ENCODE measurements at places on chromosomes 11 and 22.

DNA sequence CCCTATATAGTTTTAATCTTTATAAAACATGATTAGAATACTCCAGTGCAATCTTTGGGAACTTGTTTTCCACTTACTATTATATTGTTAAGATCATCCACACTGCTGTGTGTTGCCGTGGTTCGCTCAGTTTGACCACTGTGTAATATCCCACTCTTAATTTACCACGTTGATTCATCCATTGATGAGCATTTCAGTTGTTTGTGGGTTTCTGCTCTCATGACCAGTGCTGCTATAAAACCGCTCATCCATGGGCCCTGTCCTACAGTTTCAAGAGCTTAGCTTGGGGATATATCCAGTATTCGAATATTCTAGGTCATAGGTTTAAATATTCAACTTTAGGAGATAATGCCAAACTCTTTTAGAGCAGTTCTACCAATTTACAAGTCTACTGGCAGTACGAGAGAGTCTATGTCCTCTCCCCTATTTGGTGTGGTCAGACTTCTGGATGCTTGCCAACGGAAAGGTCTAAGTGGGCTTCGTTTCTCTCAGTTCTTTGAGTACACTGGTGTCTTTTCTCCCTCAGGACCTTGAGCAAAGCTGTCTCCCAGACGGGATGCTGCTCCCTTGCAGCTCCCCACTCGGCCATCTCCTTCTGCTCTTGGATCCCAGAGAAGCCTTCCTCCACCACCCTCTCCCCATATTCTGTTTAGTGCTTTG, 94.9 kb upstream of the ALX4 start:
- no peaks in the 10 kb centered on the region for H3K4me1 ChIP-seq
- H3K36me3 ChIP-seq: no peaks in the 10 kb centered on the region
- peaks cover 3% of the 10 kb centered on the region for H3K27me3 ChIP-seq
- DNase-seq: no peak

- H3K27me3 ChIP-seq: no peaks in the 10 kb centered on the region
- H3K4me1 ChIP-seq: peaks cover 15% of the 10 kb centered on the region
- no peak for DNase-seq
- no peaks in the 10 kb centered on the region for H3K36me3 ChIP-seq
- no peak overlapping the region for H3K4me3 ChIP-seq
Observed at GRCh38 chr11:125976156-125976555, 30.3 kb downstream of the VSIG10L2 start.

GRCh38 chr11:36126678-36127077, 162.5 kb downstream of the COMMD9 start:
- H3K4me1 ChIP-seq: peaks cover 7% of the 10 kb centered on the region
- H3K27me3 ChIP-seq: no peaks in the 10 kb centered on the region
- H3K4me3 ChIP-seq: no peak overlapping the region
- no peak overlapping the region for H3K27ac ChIP-seq
- no peak for DNase-seq

DNA sequence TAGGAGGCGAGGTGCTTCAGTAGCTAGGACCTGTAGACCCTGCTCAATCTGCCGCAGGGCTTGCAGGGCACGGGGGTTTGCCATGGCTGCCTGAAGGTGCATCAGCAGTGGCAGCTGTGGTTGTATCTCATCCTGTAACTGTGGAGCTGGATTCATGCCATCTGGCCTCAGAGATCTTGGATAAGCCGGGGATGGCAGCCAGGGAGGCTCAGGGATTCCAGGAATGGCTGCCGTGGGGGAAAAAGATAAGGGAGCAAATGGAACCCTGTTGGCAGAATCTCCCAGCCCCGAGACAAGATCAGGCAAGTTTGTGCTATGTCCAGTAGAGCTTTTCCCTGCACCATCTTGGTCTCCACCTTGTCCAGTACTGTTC, 1.8 kb downstream of the UBQLN3 start:
- peaks cover 27% of the 10 kb centered on the region for H3K27me3 ChIP-seq
- H3K4me1 ChIP-seq: no peaks in the 10 kb centered on the region
- no peak overlapping the region for H3K4me3 ChIP-seq

- DNase-seq: no peak
- H3K27ac ChIP-seq: no peak overlapping the region
- no peaks in the 10 kb centered on the region for H3K36me3 ChIP-seq
- no peaks in the 10 kb centered on the region for H3K27me3 ChIP-seq
Observed at GRCh38 chr11:92180664-92181251, 43.9 kb upstream of the FAT3 start.

- no peaks in the 10 kb centered on the region for H3K27me3 ChIP-seq
- no peak overlapping the region for H3K27ac ChIP-seq
- H3K4me1 ChIP-seq: peaks cover 12% of the 10 kb centered on the region
- DNase-seq: no peak
Observed at GRCh38 chr11:112223121-112223520, 3.1 kb upstream of the PTS start.

GRCh38 chr11:131612533-131612932, 242.1 kb downstream of the NTM start:
- H3K4me1 ChIP-seq: peaks cover 5% of the 10 kb centered on the region
- H3K27ac ChIP-seq: no peak overlapping the region
- H3K4me3 ChIP-seq: no peak overlapping the region
- H3K27me3 ChIP-seq: no peaks in the 10 kb centered on the region
- no peak for DNase-seq

GRCh38 chr11:66317723-66318599, 1.1 kb upstream of the CD248 start:
- DNase-seq: peak; percentile 86
- no peaks in the 10 kb centered on the region for H3K27me3 ChIP-seq
- H3K4me3 ChIP-seq: peak overlapping the region; percentile 73
- H3K36me3 ChIP-seq: peaks cover 39% of the 10 kb centered on the region
- peak overlapping the region; percentile 94 for H3K27ac ChIP-seq

- no peaks in the 10 kb centered on the region for H3K36me3 ChIP-seq
- H3K27ac ChIP-seq: no peak overlapping the region
- no peak for DNase-seq
- no peaks in the 10 kb centered on the region for H3K27me3 ChIP-seq
- no peak overlapping the region for H3K4me3 ChIP-seq
- no peaks in the 10 kb centered on the region for H3K4me1 ChIP-seq
Observed at GRCh38 chr22:44075670-44076069, 51.6 kb downstream of the PARVB start.

- no peaks in the 10 kb centered on the region for H3K4me1 ChIP-seq
- H3K36me3 ChIP-seq: no peaks in the 10 kb centered on the region
- no peak overlapping the region for H3K4me3 ChIP-seq
- H3K27ac ChIP-seq: no peak overlapping the region
- DNase-seq: no peak
Observed at GRCh38 chr11:132402071-132402684, 1031.8 kb downstream of the NTM start.

DNA sequence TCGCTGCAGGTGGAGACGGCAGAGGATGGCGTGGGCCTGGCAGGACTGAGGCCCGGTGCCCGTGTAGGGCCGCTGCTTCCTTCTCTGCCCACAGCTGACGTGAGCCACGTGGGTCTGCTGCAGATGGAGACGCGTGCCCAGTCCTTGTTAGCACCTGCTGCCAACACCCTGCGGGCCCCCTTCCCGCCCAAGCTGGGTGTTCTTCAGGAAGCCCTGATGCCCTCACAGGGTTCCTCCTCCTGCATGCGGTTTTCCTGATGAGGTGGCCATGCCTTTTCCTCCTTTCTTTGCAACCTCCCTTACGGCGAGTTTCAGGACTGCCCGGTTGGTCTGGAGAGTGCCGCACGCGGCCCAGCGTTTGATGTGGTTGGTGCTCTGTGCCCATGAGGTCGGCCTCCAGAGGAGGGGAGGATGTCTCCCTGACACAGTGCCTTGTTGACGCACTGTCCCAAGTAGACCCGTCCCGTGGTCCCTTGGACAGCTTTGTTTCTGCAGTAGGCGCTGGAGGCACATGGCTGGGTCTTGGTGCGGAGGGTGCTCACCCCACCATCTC, 44.7 kb downstream of the AP2A2 start:
- peaks cover 4% of the 10 kb centered on the region for H3K36me3 ChIP-seq
- H3K27ac ChIP-seq: no peak overlapping the region
- no peaks in the 10 kb centered on the region for H3K27me3 ChIP-seq
- no peaks in the 10 kb centered on the region for H3K4me1 ChIP-seq
- H3K4me3 ChIP-seq: no peak overlapping the region
- DNase-seq: no peak

GRCh38 chr11:26730414-26731083, 8.7 kb upstream of the SLC5A12 start:
- H3K27ac ChIP-seq: no peak overlapping the region
- H3K4me1 ChIP-seq: no peaks in the 10 kb centered on the region
- 0 out of 2 replicates have a peak, but pooled peaks cover 4% of the 10 kb centered on the region for H3K27me3 ChIP-seq
- H3K4me3 ChIP-seq: no peak overlapping the region
- no peak for DNase-seq

GRCh38 chr22:22884010-22884887, 3.4 kb upstream of the IGLL5 start:
- H3K4me3 ChIP-seq: no peak overlapping the region
- no peaks in the 10 kb centered on the region for H3K4me1 ChIP-seq
- DNase-seq: peak; percentile 71
- H3K27me3 ChIP-seq: no peaks in the 10 kb centered on the region
- no peak overlapping the region for H3K27ac ChIP-seq

- peaks cover 29% of the 10 kb centered on the region for H3K36me3 ChIP-seq
- no peaks in the 10 kb centered on the region for H3K27me3 ChIP-seq
- no peak overlapping the region for H3K4me3 ChIP-seq
- H3K4me1 ChIP-seq: 0 out of 2 replicates have a peak, but pooled peaks cover 4% of the 10 kb centered on the region
- DNase-seq: no peak
Observed at GRCh38 chr11:85961930-85962363, 106.8 kb downstream of the CCDC83 start.

DNA sequence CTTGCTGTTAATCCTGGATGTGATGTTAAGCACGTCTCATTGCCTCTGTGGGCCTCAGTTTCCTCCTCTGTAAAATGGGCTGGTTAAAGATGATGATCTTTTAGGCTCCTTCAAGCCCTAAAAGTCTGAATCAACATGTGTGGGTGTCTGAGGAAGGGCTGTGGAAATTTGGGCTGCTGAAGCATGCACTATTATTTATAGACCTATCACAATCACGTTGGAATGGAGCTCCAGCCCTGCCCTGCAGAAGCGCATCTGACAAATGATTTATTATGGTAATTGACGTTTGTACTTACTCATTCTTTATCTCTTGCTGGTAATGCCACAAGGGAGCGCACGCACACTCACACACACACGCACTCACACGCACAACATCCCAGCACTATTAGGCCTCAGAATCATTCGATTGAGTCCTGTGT, 20.4 kb downstream of the P2RX3 start:
- H3K27ac ChIP-seq: no peak overlapping the region
- no peak overlapping the region for H3K4me3 ChIP-seq
- H3K27me3 ChIP-seq: peaks cover 13% of the 10 kb centered on the region
- H3K36me3 ChIP-seq: no peaks in the 10 kb centered on the region

GRCh38 chr11:11036848-11037732, 179.2 kb upstream of the ZBED5 start:
- H3K27ac ChIP-seq: no peak overlapping the region
- no peaks in the 10 kb centered on the region for H3K36me3 ChIP-seq
- no peaks in the 10 kb centered on the region for H3K27me3 ChIP-seq
- H3K4me1 ChIP-seq: peaks cover 42% of the 10 kb centered on the region
- no peak for DNase-seq

DNA sequence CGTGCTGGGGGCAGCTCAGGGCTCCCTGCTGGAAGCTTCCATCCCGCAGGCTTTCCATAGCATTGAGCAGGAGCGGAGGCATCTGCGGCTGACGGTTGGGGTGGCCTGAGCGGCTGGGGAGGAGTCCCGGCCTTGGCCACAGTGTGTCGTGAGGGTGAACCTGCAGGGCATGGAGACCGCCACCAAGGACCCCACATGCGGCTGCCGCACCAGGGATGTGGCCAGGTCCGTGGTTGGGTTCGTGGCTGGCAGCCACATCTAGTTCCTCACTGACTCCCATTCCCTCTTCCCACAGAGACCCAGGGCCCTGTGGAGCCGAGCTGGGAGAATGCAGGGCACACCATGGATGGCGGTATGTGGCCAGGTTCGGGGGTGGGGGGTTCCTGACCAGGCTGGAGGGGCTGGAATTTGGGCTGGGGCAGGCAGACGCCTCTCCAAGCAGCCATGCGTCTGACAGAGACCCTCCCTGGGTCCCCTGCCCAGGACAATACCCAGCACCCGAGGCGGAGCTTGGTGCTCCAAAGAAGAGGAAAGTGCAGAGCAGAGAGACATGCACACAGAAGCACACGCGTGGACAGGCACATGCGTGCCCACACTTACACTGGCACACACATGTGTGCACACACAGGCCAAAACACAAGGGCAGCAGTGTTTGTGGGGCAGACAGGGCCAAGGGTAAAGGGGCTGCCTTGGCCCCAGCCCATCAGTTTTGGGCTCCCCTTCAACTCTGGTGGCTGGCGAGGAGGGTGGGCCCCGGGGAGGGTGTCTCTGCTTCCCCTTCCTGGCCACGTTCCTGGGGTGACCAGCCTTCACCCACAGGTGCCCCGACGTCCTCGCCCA, 2.7 kb downstream of the MUC5B start:
- DNase-seq: no peak
- H3K27me3 ChIP-seq: 0 out of 2 replicates have a peak, but pooled peaks cover 6% of the 10 kb centered on the region
- no peak overlapping the region for H3K4me3 ChIP-seq
- H3K27ac ChIP-seq: no peak overlapping the region

DNA sequence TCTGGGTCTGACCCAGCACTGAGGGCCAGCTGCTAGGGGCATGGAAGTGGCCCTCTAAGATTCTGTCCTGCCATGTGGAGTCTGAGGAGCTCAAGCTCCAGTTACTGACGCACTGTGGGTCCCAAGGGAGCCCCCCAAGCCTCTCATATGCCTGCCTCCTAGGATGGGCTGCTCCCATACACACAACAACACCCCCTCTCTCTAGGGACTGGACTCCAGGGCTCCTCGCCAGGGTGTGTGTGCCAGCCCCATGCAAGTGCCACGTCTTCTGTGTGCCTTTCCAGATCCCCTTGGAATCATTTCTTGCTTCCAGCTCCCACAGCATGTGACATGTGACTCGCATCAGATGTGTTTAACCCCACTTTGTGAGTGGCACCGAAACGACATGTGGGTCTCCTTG, 234.5 kb downstream of the CEP164 start:
- H3K36me3 ChIP-seq: no peaks in the 10 kb centered on the region
- H3K4me1 ChIP-seq: no peaks in the 10 kb centered on the region
- H3K27ac ChIP-seq: no peak overlapping the region
- H3K4me3 ChIP-seq: no peak overlapping the region

DNA sequence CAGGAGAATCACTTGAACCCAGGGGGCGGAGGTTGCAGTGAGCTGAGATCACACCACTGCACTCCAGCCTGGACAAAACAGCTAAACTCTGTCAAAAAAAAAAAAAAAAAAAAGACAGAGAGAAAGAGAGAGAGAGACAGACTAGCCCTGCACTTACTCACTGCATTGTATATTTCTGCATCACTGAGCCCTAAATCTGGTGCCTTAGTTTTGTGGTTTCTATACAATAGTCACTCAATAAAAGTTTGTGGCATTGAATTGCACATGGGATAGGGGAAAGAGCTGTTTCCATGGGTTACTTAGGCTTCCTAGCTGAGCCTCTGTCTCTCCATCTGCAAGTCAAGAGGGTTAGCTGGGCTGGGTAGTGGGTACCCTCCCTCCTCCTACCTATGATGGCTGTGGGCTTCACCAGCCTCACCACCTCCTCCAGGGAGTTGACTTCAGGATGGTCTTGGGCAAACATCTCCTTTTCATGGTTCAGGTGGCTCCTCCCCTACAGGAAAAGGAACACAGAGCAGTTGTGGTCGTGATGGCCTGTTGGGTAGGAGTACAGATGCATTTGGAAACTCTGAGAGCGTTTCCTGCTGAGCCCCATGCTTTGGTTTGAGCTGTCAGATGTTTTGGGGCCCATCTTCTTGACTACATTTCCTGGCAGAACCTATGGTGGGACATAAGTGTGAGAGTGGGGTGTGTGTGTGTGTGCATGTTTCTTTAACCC, 73.2 kb downstream of the CCDC81 start:
- H3K4me1 ChIP-seq: no peaks in the 10 kb centered on the region
- no peaks in the 10 kb centered on the region for H3K27me3 ChIP-seq
- H3K27ac ChIP-seq: no peak overlapping the region
- no peak for DNase-seq
- no peak overlapping the region for H3K4me3 ChIP-seq

Measured in SJSA1 (cell line).